Left colon (tissue), 2 donors: ENCODE measurements at places on chromosomes 16 and 17. TPM values are rescaled to one million over a fixed set of nuclear protein-coding genes. Genes with fewer than 3 reads are reported as not detected.

TGFB1I1 gene
- 7.4 TPM for total RNA-seq

SHISA9 gene
- 2.3 TPM for total RNA-seq

TMEM235 gene
- total RNA-seq: not detected

TM4SF5 gene
- total RNA-seq: 17.3 TPM

GPR179 gene
- not detected for total RNA-seq

KRTAP4-6 gene
- not detected for total RNA-seq

TMEM114 gene
- not detected for total RNA-seq

DNAH9 gene
- 0.64 TPM for total RNA-seq

KRT40 gene
- 0.21 TPM for total RNA-seq

ACSM2A gene
- total RNA-seq: not detected

METTL26 gene
- 52.0 TPM for total RNA-seq

- DNase-seq: peak; percentile 10
Observed at GRCh38 chr17:151886-152859, 14.8 kb downstream of the SCGB1C2 start.

- DNase-seq: peak; percentile 40
Observed at GRCh38 chr17:6507535-6507934, 48.8 kb downstream of the PITPNM3 start.

DNA sequence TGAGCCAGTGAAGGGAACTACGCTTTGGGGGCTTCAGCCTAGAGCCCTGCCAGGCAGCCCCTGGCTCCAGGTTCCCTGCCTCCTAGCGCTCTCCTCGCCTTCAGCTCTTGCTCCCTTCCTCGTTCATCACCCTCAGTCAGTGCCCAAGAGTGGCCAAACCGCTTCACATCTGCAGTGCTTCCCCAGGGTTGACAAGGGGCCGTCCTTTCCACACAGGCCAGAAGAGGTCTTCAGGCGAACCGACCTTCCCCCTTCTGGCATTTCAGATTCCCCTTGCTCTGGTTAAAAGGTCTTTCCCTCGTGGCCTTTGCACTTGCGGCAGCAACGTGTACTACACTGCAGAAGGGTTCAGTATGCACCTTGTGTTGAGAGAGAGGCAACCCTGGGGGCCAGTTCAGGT is 4.1 kb downstream of the RASD1 start:
- peak; percentile 20 for DNase-seq

DNA sequence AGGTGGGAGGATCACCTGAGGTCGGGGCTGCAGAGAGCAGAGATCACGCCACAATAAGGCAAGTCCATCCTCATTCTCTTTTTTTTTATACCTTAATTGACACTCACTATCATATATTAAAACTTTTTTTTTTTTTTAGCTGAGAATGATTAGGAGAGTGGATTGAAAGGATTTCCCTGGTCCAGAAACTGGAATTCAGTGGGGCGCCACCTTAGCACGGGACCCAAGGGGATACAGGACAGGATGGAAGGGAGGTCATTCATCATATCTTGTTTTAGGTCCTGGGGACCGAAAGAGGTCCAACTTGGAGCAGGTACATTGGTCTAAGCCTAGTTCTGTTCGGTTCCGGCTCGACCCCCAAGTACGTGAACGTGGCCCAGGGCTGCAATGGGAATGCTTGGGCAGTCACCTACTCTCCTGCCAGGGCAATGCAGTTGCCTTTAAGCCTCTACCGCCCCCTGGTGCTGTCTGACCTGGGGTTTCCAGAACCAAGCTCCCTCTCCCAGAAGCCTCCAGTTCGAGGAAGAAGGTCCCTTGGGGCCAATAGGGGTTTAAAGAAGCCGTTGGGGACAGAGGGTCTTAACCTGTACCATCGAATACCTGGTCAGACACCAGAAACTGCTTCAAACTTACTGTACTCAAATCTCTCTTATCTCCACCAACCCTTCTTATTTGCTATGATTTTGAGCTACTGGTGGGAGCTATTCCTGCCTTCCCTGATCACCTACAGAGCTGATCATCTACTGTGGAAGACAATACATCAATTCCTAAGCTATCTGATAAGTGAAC is 19.9 kb upstream of the GPATCH8 start:
- peak; percentile 83 for DNase-seq

DNA sequence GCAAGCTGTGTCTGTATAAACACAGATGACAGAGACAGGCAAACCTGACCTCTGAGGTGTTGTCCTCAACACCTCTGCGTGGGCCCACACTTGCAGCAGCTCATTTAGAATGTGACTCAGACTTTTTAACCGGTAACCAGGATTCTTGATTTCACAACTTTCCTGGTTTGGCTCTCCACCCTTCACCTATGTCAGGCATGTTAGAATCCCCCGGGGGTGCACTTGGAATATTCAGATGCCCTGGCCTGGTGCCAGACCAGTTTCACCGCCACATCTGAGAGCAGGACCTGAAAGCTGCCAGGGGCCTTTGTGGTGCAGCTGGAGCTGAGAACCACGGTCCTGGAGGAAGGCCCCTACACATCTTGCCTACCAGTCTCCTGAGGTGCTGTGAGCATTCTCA is 4.8 kb downstream of the DHODH start:
- no peak for DNase-seq

GRCh38 chr17:82157046-82158035 is 55.3 kb downstream of the CCDC57 start:
- DNase-seq: no peak

- DNase-seq: no peak
Observed at GRCh38 chr17:12519956-12520594, 145.6 kb upstream of the MYOCD start.

DNA sequence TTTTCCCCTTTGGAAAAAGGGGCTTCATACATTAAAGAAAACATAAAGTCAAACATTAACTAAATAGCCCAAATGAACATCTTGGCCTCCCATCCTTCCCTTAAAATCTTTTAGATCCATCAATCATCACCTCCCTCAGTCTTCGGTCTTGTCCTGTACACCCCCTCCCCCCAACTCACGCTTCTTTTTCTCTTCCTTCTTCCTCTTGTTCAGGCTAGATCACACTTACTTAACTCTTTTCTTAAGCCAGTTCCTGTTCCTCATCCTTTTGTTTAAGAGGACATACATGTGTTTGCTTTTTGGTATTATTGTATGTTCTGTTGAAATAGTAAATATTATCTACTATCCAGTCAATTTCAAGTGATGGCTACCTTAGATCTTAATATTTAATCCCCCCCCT is 5.5 kb downstream of the MFSD6L start:
- DNase-seq: no peak

- DNase-seq: peak; percentile 79
Observed at GRCh38 chr16:4200000-4200780, 41.7 kb downstream of the SRL start.

GRCh38 chr17:50963139-50963538 is 97.0 kb upstream of the TOB1 start:
- DNase-seq: no peak

- DNase-seq: peak; percentile 74
Observed at GRCh38 chr16:29900102-29900887, at the start of gene ASPHD1. Gene ASPHD1 (plus strand): TSS chr16:29900488. CDS start chr16:29900972, 484 bp downstream.

GRCh38 chr16:56336711-56337110 is 88.6 kb downstream of the AMFR start:
- no peak for DNase-seq

- DNase-seq: no peak
Observed at GRCh38 chr17:19578545-19578944, 44.9 kb downstream of the SLC47A1 start.

GRCh38 chr17:81052199-81052997 is 17.4 kb downstream of the BAIAP2 start:
- DNase-seq: no peak

- no peak for DNase-seq
Observed at GRCh38 chr16:77970371-77970770, 52.0 kb upstream of the CLEC3A start.

GRCh38 chr17:50273654-50274040 is 619 bp upstream of the TMEM92 start:
- DNase-seq: no peak

- no peak for DNase-seq
Observed at GRCh38 chr17:55225237-55225636, 39.5 kb upstream of the HLF start.

- DNase-seq: no peak
Observed at GRCh38 chr16:59634951-59635350, 900.8 kb upstream of the GOT2 start.

- DNase-seq: no peak
Observed at GRCh38 chr17:82874011-82874835, 34.4 kb upstream of the ZNF750 start.
